LoVo (cell line): ENCODE measurements at places on chromosomes 12 and 14.
A peak's percentile ranks its signal among the peaks of the same experiment; 100 is the strongest.

- DNase-seq: no peak
Observed at GRCh38 chr14:44154874-44155273, 352.2 kb downstream of the FSCB start.

DNA sequence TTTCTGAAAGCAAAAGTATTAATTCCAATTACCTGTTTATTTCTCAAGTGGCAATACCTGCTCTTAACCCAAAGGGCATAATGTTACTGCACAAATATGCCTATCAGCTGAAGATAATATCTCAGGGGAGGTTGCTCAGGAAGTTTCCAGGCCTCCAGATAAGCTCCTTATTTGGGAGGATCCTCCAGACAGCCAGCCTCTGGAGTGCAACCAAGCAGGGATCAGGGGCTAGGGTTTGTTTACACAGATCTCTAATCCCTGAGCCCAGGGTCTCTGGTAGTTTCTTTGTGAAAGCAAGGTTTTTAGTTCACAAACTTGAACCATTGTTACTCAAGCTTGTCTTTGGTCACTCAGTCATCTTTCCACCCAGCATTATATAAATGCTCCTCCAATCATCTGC lies 124.4 kb downstream of the SLC38A4 start:
- DNase-seq: no peak

DNA sequence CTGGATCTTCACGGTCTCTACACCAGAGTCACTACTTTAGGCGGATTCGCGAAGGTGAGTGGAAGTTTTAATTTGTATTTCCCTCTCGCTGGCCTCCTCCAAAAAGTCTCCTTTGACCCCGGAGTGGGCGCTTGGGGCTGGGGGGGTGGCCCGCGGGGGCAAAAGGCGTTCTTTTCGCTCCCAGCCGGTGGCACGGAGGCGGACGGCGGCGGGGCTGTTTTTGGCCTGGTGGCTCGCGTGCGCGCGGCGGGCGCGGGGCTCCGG lies 510 bp downstream of the ARID2 start:
- peak; percentile 35 for DNase-seq

GRCh38 chr14:55318694-55319093 lies 47.5 kb downstream of the FBXO34 start:
- no peak for DNase-seq

GRCh38 chr12:58171914-58172313 lies 230.5 kb downstream of the ATP23 start:
- DNase-seq: no peak

- DNase-seq: no peak
Observed at GRCh38 chr12:51202718-51203117, 15.1 kb downstream of the POU6F1 start.

DNA sequence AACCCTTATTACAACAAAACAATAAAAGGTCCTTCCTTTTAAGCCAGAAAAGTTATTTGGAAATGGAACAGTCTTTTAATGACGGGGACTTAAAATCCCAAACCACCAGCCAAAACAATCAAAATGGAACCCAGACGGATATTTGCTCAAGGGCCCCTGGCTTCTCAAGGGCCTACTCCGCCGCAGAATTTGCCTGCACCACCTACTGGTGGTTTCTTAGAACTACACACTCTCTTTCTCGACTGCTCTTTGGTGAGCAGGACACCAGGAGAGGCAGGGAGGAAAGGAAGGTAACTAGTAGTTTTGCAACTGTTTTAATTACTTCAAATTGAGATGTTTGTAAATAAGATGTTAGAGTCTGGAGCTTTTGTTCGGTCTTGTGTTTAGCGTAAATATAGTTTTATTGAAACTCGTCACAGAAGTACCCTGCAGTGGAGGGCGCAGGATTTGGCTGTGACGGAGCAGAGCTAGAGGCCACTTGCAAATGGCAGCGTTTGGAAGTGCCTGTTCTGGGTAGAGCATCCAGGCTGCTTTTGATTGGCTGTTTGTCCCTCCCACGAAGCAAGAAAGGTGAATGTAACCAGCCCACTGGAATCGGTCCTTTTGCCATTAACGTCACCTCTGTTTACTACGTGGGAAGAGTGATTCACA lies 238.5 kb downstream of the CACNA1C start:
- peak; percentile 56 for DNase-seq

GRCh38 chr12:29516431-29516875 lies 19.0 kb upstream of the OVCH1 start:
- DNase-seq: no peak

DNA sequence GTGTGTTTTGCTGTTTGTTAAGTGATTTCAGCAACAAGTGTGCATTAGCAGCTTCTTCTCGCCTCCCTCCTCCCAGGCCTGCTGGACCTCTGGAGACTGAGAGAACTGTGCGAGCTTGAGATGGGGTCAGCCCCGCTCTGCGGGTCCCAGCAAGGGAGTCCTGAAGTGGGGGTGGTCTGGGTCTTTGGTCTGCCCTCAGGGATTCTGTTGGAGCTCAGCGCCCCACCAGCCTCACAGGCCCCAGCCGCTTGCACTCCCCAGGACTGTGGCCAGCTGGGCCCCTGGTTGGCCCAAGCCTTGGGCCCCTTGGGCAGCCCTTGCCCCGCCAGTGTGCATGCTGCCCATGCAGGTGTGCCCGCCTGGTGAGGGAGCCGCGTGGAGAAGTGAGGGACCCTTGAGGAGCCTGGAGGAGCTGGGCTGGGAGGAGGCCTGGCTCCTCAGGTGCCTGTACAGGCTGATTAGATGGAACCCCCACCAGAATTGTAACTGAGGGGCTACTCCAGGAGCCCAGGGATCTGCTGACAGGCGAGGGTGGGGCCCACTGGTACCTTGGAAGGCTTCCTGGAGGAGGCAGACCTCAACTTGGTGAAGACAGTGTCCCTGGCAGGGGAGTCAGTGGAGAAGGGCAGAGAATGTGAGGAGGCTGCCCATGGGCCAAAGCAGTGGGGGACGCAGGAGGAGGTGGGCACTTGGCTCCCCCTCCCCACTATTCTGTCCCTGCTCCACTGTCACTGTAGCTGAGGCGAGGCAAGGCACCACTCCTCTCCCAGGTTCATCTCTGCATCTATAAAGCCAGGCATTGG lies 56.7 kb downstream of the BEGAIN start:
- DNase-seq: no peak

- no peak for DNase-seq
Observed at GRCh38 chr14:102819747-102820330, 42.6 kb downstream of the TRAF3 start.

GRCh38 chr12:109289004-109289403 lies 20.1 kb downstream of the FOXN4 start:
- DNase-seq: no peak

- DNase-seq: no peak
Observed at GRCh38 chr12:92861381-92861780, 67.7 kb downstream of the EEA1 start.

DNA sequence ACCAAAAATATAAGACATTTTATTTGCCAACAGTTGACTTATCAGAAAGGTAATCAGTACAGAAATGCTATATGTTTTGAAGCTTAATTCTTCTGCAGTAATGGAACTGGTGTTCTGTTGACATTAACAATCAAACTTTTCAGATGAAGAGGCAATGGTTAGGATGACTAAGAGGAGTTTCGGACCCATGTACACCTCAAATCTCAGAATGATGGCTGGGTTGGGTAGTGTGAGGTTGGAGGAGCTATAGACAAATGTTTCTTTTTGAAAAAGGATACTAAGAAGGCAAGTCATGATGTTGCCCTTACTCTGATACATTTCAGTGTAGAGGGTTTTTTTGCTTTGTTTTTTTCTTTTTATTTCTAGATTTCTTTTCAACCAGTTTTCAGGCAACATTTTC lies 66.9 kb downstream of the KNTC1 start:
- no peak for DNase-seq

GRCh38 chr14:58294201-58294600 lies 4.2 kb upstream of the ARID4A start:
- no peak for DNase-seq

DNA sequence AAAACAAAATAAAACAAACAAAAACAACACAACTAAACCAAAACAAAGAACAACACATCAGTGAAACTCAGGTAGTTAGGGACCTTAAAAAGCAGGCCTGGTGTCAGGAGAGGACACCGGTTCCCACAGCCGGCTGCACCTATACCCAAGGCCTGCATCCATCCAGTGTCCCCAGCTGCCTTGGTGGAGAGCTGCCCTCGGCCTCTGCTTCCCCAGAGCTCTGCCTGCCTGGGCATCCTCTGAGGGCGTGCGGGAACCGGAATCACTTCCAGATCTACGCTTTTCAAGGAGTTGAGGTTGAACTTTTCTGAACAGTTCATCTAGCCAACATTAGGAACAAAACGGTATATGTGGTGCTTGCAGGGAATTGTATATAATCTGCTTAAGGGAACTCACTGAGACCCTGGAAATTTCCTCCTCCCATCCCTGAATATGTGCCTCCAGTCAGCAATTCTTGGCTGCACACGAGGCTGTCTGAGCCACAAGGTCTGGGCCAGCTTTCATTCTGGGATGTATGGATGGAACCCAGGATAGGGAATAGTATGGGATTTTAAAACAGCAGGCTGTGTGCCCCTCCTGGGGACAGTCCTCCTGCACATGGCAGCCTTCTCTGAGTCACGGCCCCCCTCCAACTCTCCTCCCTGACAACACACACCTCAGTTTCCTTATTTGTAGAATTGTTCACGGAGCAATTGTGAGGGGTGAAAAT lies 319.0 kb upstream of the RTL1 start:
- DNase-seq: no peak

- DNase-seq: no peak
Observed at GRCh38 chr14:104502060-104502459, 77.5 kb upstream of the C14orf180 start.

DNA sequence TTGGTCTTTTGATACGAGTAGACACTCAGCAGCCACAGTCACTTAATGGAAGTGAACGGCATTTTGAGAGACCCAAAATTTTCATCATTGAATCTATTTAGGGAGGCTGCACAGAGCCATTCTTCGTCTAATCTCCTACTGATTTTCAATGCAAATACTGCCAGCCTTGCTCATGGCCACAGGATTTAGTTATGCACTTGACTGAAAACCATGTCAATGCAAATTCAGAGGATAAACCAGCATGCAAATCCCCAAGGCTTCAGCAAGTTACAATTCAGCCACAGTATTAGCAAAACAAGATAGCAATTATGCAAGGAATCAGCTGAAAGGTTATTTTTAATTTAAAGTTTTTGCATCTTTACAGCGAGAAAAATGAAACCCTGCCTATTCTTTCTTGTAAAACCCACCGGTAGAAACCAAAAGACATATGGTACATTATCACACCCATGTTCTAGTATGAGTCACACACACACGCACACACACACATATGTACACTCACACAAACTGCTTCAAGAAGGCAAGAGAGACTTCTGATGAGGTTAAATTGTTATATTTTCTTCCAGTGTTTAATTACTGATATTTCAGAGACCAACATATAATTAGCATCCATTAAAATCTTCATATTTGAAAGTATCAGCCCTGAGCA lies 985.3 kb upstream of the FLRT2 start:
- DNase-seq: no peak

- no peak for DNase-seq
Observed at GRCh38 chr12:21825886-21826617, 51.5 kb upstream of the KCNJ8 start.

DNA sequence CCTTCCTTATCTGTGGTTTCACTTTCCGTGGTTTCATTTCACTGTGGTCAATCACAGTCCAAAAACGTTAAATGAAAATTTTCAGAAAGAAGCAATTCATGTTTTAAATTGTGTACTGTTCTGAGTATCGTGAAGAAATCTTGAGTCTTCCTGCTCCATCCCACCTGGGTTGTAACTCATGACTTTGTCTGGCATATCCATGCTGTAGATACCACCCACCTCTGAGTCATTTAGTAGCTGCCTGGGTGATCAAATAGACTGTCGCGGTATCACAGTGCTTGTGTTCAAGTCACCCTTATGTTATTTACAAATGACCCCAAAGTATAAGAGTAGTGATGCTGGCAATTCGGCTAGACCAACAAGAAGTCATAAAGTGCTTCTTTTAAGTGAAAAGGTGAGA lies 521.2 kb downstream of the AACS start:
- DNase-seq: no peak

- no peak for DNase-seq
Observed at GRCh38 chr12:65511134-65511834, 232.8 kb downstream of the MSRB3 start.

GRCh38 chr14:101876555-101876938 lies 87.8 kb upstream of the DYNC1H1 start:
- no peak for DNase-seq

DNA sequence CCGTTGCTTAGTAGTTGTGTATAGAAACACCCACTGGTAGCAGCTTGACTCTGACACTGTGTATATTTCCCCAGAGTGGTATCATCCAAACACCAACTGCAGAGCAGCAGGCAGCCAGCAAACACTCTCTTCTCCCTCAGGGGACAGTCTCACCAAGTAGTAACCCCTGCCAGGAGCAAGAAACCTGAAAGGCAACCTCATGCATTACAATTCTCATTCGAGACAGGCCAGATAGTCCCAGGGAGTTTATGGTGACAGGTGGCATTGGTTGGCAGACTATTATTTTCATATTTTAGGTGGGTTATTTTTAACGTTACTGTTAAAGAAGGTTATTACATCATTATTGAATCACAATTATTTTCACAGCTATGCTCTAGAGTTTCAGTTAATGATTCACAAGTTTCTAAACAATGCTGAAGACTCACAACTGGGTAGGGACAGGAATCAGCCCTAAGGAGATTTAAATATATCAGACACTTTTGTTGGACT lies 222.8 kb downstream of the EGLN3 start:
- no peak for DNase-seq

GRCh38 chr12:131862600-131862993 lies 31.8 kb upstream of the ULK1 start:
- DNase-seq: no peak

DNA sequence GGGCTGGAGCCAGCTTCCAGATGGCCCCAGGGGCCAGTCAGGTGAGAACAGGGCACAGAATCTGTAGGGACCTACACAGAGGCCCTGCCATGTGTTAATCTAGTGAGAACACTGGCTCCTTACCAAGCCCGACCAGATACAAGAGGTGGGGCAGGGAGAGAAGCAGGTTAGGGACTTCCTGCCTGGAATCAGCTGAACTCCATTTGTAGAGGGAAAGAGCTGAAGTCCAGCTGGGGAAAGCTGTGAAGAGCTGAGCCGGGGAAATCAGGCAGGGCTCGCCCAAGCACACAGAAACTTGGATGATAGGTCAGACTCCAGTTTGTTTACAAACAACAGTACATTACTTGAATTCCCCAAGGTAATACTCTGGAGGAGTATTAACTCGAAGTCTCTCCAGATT lies 46.7 kb downstream of the PTGER2 start:
- DNase-seq: no peak

DNA sequence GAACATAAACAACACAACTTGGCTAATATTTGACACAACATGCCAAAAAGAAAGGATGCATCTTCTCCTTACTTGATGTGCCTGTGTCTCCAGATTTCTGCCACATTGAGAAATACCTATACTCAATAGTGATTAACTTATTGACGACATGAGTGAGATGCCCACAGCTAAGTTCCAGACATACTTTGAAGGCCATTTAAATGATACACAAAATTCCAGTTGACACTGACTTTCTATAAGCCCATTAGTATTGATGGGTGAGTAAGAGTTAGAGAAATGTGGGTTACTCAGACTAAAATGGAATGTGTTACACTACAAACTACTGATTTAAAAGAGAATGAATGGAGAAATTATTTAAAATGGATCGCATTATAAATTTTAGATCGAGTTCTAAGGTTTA lies 838.2 kb upstream of the MGAT4C start:
- no peak for DNase-seq

- DNase-seq: no peak
Observed at GRCh38 chr14:100106250-100107112, 41.3 kb downstream of the EVL start.

- DNase-seq: no peak
Observed at GRCh38 chr14:99918781-99919180, 125.6 kb downstream of the EML1 start.

GRCh38 chr14:73238424-73238852 lies 1.1 kb downstream of the PAPLN start:
- peak; percentile 43 for DNase-seq
